ENCODE measurements at places on chromosomes 7 and 10. TPM values are rescaled to one million over a fixed set of nuclear protein-coding genes. Genes with fewer than 3 reads are reported as not detected.
A peak's percentile ranks its signal among the peaks of the same experiment; 100 is the strongest.

DNA sequence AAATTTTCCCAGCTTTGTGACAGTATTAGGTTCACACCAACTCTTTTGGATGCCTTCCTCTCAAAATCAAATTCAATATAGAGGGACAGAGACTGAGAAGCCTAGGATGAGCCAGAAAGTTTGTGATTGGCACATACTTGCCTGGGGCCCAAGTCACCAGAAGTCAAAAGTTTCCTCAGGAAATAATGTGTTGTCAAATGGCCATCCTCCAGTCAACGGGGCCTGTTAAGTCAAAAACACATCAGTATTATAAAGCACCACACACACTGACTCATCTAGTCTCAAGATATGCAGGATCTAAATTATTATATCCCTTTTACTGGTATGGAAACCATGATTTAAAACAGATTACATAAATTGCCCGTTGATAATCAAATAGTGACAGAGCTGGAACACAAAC, 158.1 kb downstream of the AHR start:
- no peak for DNase-seq

DNA sequence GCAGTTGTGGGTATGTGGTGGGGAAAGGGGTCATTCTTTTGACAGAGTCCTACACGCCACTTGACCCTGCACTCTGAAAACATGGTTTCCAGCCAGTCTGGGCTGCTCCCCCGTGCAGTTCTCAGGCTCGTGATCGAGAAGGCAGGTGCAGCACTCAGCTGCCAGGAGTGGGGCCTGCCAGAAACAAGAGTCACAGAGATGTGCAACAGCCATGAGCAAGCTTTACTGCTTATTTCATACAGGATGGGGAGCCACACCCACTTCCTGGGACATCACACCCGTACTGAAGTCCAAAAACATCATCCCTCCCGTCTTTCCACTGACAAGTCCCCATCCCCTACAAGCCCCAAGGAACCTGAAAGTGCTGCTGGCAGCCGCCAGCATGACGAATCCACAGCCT, 9.3 kb downstream of the ATG9B start:
- no peak for DNase-seq

DNA sequence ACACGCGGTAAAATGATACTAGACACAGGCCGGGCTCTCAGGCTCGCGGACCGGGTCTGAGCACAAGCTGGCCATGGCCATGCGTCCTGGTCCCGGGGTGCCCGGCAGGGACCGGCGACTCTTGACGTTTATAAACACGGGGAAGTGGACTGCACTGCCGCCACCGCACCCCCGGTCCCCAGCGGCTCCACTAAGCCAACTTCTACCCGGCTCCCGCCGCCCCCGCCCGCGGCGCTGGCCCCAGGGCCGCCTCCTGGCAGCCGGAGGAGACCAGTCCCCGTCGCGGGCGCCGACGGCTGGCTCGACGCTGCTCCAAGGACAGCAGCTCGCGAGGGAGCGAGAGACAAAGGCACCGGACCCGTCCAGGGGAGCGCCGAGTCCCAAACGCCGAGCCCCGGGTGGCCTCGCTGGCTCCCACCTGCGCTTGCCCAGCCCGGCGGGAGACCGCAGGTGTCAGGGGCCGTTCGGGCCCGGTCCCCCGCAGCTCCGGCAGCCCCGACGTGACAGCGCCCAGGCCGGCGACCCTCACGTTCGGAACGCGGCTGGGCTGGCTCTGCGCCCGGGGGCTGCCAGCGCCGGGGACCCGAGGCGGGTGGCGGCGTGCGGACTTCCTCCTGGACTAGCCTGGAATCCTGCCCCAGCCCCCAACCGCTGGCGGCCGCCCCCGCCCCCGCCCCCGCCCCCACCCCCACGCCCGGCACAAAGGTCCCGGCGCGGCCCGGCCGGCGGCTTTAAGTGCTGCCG, 517 bp downstream of the ITGB1 start:
- peak; percentile 58 for DNase-seq

DNA sequence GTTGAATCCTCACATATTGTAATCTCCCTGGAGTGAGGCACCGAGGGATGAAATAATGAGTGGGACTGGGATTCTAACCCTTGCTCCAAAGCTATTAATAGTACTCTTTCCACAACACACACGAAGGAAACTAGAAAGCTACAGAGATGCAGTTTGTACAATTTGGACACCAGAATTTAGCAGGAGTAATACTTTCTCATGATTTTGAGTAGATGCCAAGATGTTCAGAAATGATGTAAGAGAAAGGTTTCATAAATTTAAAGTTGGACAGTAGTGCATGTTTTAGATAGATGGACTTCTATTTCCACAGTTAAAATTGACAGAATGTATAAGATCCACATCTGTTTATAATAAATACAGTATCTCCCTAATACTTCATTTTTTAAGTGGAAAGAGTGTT, 46.5 kb downstream of the PRR15 start:
- no peak for DNase-seq

DNA sequence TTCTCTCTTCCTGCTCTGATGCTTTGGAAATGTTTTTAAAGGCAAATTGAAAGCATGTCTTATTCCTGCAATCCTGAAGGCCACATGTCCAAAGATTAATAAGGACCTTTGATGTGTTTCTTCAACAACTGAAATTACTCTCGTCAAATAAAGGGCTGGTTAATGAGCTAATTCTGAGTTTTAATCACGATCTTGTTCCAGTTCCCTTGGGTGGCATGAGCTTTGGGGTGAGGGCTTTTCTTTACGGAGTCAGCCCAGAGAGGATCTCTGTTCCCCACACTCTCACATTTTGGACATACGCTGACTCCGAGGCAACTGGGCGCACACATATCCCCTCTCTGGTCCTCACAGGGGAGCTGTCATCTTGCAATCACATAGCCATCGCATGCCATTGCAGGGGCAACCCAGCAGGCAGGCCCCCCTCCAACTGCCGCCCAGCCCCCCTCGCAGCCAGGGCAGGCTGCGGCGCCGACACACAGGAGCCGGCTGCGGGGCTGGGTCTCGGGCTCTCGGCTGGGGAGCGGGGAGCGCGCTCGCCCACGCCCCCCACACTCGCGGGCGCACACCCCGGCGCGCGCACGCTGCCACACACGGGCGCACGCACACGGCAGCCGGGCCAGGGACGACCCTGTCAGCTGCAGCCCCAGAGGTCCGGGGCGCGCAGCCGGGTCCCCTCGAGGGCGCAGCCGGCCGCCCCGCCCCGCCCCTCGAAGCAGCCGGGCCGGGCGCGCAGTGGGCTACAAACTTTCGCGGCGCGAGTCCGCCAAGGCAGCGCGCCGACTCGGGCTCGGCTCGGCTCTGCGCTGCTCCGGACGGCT, at the start of gene GDF10:
GDF10 (plus strand) TSS at position 587 of the 818 bp plus-strand sequence. CDS start 455 bp downstream, outside the sequence.
- DNase-seq: no peak

DNA sequence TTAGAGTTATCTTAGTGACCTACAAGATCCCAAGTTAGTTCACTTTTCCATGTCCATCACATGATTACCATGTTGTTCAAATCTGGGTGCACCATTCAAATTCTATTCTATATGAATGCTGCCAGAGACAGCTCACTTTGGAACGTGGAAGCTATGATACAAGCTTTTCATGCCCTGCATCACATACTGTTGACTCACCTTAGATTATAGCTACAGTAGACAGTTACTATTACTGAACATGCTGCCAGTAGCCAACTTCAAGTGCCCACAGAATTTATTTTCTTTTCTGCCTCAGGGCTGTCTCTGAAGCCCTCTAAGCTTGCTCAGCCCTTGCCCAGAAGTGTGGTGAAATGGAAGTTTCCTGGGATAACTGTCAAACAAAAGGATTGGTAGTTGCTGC, 231.1 kb downstream of the GPR158 start:
- peak; percentile 17 for DNase-seq

GRCh38 chr10:93099670-93100069, 26.0 kb downstream of the CYP26A1 start:
- no peak for DNase-seq

- DNase-seq: no peak
Observed at GRCh38 chr7:24328050-24328449, 44.1 kb downstream of the NPY start.

- no peak for DNase-seq
Observed at GRCh38 chr7:134755422-134756022, 23.9 kb upstream of the CALD1 start.

DNA sequence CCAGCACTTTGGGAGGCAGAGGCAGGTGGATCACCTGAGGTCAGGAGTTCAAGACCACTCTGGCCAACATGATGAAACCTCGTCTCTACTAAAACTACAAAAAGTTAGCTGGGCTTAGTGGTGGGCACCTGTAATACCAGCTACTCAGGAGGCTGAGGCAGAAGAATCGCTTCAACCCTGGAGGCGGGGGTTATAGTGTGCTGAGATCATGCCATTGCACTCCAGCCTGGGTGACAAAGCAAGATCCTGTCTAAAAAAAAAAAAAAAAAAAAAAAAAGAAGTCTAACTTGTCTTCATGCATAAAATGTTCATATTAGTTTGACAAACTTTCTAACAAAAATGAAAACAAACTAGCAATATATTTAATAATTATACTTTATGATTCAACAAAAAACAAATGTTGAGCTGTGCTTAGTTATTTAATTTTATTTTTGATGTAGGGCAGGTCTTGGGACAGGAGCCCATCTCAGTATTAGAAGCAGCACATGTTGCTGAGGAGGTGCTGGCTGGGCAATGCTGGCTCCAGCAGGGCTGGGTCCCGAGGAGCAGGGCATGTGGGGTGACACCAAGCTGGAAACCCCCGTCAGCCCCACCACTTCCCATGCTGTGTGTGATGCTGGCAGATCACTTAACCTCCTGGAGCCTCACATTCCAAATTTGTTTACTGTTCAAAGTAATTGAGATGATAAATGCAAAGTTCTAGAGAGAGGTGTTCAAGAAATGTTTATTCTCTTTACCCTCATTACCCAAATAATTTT, 335.3 kb upstream of the KLF6 start:
- no peak for DNase-seq

DNA sequence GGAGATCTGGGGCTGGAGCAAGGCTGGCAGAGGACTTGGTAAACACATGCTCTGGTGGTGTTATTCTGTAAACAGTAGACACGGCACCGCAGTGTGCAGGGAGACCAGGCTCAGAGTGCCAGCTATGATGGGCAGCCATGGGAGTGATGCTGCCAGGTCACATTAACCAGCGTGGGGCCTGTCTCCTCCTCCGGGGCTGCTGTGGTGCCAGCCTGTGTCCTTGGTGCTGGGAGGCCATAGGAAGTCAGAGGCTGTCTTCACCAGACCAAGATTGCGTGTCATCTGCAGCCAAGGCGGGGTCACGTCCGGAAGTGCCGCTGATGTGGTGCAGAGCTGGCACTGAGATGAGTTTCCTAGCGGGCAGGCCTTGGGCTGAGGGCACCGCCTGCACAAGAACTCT, 236.0 kb downstream of the GLRX3 start:
- DNase-seq: no peak

DNA sequence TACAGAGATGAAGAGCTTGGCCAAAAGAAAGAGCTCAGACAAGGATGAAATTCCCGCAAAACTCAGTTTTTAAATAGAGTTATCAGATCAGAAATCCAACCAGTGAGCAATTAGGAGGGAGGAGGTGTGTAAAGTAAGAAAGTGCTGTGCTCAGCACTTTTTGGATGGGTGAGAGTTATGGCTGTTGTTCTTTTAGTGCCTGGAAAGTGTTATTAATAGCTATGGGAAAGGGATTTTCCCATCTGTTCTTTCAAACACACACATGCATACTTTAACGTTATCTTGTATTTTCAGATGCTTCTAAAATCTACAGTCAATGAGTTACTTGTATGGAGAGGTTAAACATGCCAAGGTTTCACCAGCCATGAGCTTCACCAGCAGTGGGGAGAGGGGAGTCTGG, 107.3 kb upstream of the TMEM72 start:
- no peak for DNase-seq

- no peak for DNase-seq
Observed at GRCh38 chr7:121562259-121562658, 166.2 kb upstream of the FAM3C start.

- no peak for DNase-seq
Observed at GRCh38 chr7:134712196-134712595, 65.5 kb downstream of the BPGM start.

- no peak for DNase-seq
Observed at GRCh38 chr7:73841689-73842066, 638 bp downstream of the METTL27 start.

DNA sequence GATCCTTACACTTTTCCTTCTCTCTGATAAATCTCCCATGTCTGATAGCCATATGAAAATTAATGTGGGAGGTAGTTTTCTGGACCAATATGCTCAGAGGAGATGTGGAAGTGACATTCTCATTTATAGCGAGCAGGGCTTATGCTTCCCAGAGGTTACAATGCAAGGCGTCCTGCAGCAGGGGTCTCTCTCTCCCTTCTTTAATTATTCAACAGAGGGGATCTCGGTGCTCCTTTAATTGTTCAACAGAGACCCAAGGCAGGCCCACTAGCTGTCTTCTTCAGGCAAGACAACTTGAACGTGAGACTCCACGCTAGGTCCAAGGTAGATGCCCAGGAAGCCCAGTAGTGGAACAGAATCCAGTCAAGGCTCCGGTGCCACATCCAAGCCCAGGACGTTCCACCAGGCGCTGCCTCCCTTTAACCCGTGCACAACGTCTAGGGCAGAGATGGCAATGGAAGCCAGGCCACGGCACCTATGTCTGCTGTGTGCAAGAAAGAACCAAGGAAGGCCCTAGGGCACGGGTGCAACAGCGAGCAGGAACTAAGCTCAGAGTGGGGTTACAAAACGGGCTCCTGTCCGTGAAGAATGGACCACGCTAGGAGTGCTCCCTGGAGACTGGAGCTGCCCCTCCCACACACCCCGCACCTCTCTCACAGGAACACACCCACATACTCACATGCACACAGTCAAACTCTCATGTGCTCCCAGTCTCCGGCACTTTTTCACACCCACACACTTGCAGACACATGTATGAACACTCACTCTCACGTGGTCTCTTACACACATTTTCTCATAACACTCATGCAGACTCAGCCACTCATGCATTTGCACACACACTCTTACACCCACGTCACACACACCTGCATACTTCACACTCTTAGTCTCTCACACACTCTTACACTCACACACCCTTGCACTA, 230.4 kb downstream of the TNS3 start:
- no peak for DNase-seq

DNA sequence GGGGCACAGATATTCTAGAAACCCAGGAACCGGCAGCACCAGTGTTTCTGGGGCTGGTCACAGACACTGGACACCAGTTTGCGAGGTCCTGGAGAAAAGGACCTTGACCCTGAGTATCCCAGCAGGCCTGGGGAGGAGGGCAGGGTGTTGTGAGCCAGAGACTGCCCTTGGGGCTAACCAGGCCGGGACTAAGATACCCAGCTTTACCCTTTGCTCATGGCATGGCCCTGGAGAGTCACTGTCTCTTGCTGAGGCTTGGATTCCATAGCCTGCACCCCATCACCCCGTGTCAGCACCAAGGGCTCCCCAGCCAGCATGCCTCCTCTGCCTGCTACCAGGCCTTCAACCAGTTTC, 124.4 kb downstream of the COL26A1 start:
- no peak for DNase-seq

The PTPRE gene
- 70.5 TPM for total RNA-seq

The PNLIPRP3 gene
- total RNA-seq: 150 TPM

The CYP3A5 gene
- not detected for total RNA-seq

The TWIST1 gene
- total RNA-seq: 2.3 TPM

The PAOX gene
- 7.0 TPM for total RNA-seq

The CTTNBP2 gene
- 8.0 TPM for total RNA-seq

All from mammary epithelial cell (primary cell).